ENCODE measurements at places on chromosomes 16 and 17.

GRCh38 chr16:4327386-4328045 lies 11.6 kb downstream of the GLIS2 start:
- no peak for DNase-seq

- DNase-seq, result no peak
Observed at GRCh38 chr17:17048106-17048505, 5.8 kb downstream of the MPRIP start.

- DNase-seq, result no peak
Observed at GRCh38 chr17:29968271-29968670, 26.8 kb downstream of the EFCAB5 start.

DNA sequence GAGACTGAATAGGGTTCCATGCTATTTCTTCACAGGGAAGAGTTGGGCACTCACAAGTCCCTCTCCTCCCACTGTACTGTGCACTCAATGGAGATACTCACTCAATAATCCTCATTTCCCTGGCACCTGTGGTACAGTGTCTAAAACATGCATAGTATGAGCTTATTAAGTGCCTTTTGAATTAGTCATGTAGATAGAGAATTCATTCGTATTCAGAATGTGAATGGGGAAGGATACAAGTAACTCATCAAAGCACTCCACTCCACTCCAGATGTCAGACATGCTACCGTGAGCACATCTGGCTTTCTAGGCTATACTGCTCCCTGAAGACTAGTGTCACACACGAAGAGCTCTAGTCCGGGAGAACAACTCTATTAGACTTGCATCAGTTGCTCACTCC lies 6.3 kb downstream of the C17orf75 start:
- no peak for DNase-seq

DNA sequence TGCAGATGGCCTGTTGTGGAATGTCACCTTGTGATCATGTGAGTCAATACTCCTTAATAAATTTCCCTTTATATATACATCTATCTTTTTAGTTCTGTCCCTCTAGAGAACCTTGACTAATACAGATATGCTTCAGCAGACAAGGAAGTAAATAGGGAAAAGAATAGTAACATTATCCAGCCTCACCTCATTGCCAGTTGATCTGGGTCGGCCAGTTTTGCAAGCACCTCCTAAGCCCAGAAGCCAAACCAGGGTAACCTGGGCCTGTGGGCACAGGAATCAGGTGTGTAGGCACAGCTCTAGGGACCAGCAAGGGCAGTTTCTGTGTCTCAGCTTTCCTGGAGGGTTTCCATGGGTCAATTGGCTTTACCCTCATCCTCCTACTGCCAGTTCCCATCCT lies 11.9 kb upstream of the CCL17 start:
- DNase-seq, result no peak

GRCh38 chr17:38672788-38673706 lies 1.7 kb downstream of the EPOP start:
- DNase-seq, result no peak

GRCh38 chr17:79191270-79191934 lies 116.8 kb downstream of the ENGASE start:
- no peak for DNase-seq

DNA sequence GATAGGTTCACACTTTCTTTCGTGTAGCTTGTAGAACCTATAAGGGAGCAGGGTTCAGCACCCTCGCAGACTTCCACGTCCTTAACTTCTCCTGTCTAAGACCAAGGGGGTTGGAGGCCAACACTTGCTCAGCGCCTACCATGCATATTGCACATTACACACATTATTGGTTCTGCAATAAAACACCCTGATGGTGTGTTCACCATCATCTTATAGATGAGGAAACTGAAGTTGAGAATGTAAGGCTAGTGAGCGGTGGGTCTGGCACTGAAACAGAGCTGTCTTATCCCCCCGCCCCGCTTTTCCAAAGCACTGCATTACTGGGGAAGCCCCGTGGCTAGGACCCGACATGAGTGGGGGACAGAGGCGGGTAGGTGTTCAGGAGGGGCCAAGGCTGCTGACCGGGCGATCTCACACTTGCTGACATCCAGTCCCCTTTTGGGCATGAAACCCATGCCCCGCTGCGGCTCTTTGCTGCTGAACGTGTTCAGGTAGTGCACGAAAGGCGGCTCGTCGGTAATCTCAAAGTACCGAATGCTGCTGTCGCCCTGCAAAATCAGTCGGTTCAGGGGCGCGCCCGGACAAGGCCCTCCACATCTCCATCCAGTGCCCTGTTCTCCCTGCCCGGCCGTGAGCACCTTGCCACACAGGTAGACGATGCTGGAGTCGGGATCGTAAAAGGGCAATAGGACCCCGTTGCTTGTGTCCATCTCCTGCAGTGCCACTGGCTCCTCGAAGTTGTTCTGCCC lies 6.2 kb downstream of the CORO6 start:
- no peak for DNase-seq

DNA sequence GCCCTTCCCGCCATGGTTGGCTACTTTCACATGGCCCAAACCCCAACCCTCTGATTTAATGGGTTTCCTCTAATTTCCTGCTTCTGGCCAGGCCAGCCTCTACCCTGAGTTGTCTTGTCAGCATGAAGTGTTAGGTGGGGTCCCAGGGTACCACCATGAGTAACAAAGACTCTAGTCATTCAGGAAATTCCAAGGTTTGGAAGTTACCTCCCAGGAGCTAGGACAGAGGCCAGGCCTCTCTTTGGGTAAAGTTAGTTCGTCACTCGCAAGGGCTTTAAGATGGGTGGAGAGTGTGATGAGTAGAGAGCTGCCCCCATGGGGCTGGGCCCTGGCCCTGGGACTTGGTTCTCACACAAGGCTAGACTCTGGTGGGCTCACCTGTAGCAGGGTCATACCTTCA lies 54.6 kb downstream of the PLD6 start:
- DNase-seq, result no peak

- no peak for DNase-seq
Observed at GRCh38 chr16:85284141-85284817, 172.0 kb upstream of the CIBAR2 start.

- DNase-seq, result no peak
Observed at GRCh38 chr17:77286641-77287431, 146.1 kb downstream of the SEC14L1 start.

- no peak for DNase-seq
Observed at GRCh38 chr17:77916703-77917481, 41.6 kb upstream of the TNRC6C start.

- no peak for DNase-seq
Observed at GRCh38 chr16:77919761-77920415, 102.5 kb upstream of the CLEC3A start.

GRCh38 chr17:44087319-44087718 lies 16.8 kb downstream of the G6PC3 start:
- DNase-seq, result no peak

DNA sequence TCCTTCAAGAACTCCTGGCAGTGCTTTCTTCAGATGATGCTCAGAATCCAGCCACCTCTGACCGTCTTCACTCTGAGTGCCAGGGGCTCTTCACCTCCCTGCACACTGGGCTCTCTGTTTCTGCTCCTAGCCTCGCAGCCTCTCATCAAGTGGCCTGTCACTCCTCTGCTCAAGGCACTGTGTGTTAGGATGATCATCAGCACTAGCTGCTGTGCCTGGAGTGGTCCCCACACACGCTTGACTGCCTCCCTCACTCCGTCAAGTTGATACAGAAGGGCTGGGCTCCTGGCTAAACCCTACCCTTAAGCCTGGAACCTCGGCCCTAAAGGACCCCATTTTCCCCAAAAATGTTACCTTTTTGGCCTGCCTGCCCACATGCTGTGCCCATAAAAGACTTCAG lies 15.6 kb downstream of the KRT9 start:
- no peak for DNase-seq

- DNase-seq, result no peak
Observed at GRCh38 chr16:83031524-83031923, 404.8 kb downstream of the CDH13 start.

GRCh38 chr17:71849783-71850768 lies 270.7 kb upstream of the SOX9 start:
- no peak for DNase-seq

GRCh38 chr17:30545024-30545423 lies 67.8 kb downstream of the GOSR1 start:
- DNase-seq, result no peak

DNA sequence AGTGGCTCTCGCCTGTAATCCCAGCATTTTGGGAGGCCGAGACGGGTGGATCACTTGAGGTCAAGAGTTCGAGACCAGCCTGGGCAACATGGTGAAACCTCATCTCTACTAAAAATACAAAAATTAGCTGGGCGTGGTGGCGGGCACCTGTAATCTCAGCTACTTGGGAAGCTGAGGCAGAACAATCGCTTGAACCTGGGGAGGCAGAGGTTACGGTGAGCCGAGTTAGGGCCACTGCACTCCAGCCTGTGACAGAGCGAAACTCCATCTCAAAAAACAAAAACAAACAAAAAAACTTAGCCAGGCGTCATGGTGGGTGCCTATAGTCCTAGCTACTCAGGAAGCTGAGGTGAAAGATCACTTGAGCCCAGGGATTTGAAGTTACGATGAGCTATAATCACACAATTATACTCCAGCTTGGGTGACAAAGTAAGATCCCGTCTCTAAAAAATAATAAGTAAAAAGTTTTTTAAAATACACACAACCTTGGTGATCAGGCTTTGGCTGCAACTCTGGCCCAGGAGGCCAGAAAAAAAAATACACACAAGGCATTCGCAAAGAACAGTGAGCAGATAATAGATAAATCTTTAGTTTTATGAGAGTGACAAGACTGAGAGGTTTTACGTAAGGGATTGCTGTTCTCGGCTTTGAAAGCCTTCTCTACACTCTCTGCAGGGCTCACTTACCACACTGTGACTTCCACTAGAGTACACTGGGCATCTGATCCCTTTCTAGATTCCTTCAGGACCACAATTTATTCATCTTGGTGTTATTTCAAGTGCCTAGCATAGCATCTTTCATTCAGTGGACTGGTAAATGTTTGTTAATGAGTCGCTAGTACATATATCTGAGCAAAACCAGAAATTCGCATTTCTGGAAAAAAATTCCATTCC lies 5.9 kb downstream of the GSPT1 start:
- DNase-seq, result no peak

DNA sequence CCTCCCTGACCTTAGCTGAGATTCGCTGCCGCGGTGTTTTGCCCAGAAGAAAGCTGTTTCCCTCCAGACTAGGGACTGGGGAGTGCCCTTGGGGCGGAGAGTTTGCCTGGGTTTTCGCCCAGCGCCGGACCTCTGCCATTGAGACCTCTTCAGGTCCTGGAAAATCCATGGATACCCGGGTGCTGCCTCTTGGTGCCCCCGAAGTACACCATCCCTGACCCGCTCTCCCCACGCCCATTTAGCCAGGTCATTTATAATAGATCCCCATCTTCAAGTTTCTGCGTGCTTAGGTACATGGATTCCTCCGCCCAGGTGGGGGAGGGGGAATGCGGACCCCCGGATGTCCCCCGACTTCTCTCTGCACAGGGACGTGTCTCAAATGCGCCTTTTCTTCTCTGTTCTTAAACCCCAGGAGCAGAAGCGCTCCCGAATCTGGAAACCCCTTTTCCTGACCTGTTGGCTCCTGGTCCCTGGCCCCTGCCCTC lies 15.0 kb upstream of the CBX8 start:
- no peak for DNase-seq

- no peak for DNase-seq
Observed at GRCh38 chr17:41176744-41177387, 1.2 kb downstream of the KRTAP4-2 start.

- DNase-seq, result no peak
Observed at GRCh38 chr17:66477615-66478283, 175.3 kb downstream of the PRKCA start.

- DNase-seq, result no peak
Observed at GRCh38 chr16:84109598-84110335, 7.0 kb downstream of the MBTPS1 start.

DNA sequence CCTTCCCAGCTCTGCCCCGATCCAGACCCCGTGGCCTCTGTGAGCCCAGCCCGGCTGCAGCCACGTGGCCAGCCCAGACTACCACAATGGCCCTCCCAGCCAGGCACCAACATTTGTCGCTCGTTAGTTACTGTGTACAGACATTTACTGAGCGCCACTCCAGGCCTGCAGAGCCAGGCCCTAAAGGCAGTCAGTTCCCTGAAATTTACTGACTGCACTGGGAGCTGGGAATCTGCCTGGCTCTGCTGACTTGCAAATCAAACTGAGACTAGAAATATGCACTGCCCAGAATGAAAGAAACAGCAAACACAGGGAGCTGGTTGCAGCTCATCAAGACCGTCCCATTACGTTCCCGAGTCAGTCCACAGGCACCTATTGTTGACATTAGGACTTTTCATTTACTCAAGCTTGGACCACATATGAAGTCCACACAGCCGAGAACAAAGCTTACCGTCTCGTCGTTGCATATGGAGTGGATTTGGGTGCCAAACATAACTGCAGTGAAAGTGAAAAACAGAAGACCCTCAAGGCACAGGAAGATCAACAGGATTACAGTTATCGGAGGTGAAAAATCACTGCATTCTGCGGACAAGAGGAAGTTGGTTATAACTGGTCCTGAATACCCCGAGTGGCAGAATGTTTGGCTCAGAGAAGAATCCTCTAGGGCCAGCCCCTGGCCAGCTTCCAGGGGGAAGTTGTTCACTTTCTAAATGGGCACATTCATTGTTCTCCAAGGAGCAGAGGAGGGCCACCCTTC lies 34.5 kb downstream of the ZDHHC7 start:
- DNase-seq, result no peak

DNA sequence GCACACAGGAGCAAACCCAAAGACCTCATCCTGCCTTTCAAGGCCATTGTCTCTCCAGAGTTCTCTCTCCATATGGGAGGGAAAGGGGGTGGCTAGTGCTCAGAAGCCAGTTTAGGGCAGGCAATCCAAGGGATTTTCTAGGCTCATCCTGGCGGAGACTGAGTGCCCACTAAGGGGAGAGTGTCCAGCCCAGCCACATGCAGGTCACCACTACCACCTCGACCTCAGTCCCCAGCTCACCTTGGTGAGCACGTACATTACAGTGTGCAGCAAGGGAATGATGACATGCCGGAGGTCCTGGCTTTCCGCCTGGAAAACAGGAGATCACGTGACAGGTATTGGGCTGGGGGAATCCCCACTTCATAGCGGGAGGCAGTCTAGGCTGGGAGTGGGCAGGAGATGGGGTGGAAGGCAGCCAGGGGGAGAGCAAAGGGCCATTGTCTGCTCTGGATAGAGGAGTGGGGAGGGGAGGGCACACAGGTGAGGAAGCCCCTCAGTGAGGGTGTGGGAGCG lies 29.9 kb downstream of the PIK3R6 start:
- DNase-seq, result no peak

DNA sequence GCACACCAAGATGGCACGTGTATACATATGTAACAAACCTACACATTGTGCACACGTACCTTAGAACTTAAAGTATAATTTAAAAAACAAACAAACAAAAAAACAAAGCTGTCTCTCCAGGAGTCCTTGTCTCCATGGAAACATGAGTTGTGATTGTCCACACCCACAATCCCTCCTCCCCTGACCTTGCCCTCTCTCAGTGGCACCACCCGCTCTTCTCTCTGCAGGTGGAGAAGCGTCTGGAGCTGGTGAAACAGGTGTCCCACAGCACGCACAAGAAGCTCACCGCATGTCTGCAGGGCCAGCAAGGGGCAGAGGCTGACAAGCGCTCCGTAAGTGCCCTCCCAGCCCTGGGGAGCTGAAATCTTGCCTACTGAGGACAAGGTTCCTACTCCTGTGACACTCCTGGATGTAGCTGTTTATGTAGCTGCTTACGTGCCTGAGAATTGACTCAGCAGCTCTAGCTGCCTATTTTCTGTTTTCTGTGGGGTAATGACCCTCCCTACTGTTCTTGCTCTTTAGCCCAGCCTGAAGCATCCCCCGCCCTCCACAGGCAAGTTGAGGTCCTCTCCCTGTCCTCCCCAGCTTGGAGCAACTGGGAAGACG lies 107.0 kb downstream of the ARHGAP44 start:
- DNase-seq, result no peak

GRCh38 chr17:39538866-39539265 lies 68.9 kb downstream of the NEUROD2 start:
- DNase-seq, result no peak
